ENCODE measurements at places on chromosomes 5 and 9. TPM values are rescaled to one million over a fixed set of nuclear protein-coding genes. Genes with fewer than 3 reads are reported as not detected.

- DNase-seq, result peak; percentile 45
These were observed 45.2 kb downstream of the ANKDD1B start for GRCh38 chr5:75656311-75657003.

DNA sequence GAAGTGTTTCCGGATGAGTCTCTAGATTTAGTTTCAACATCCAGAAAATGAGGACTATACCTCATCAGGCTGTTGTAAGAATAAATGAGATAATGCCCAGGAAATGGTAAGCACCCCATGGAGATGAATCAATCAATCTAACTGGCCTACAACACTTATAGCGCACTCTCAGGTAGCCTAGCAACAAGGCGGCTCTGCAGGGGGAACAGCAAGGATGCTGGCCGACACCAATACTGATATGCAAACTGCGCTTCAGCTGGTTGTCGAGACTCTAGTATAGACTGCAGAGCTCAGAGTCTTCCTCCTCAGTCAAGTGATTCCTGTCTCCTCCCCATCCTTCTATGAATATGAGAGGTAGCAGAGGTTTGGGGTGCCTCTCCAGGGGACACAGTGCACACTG, 218.8 kb upstream of the WWC1 start:
- no peak for DNase-seq

GRCh38 chr5:153498516-153498915, 8.0 kb downstream of the GRIA1 start:
- no peak for DNase-seq

GRCh38 chr9:122929796-122930354, 1.4 kb downstream of the ZBTB26 start:
- no peak for DNase-seq

DNA sequence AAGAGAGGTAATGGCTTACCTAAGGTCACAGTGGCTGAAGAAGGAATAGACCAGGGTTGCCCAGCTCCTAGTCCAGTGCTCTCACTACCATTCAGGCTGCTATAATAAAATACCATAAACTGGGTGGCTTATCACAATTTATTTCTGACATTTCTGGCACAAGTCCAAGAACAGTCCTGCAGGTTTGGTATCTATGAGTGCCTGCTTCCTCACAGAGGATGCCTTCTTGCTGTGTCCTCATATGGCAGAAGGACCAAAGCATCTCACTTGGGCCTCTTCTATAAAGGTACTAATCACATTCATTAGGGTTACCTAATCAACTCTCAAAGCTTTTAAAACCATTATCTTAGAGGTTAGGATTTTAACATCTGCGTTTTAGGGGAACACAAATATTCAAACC, 17.2 kb downstream of the STARD4 start:
- DNase-seq, result no peak

GRCh38 chr5:133869519-133870335, 98.7 kb downstream of the C5orf15 start:
- DNase-seq, result peak; percentile 65

- DNase-seq, result no peak
These were observed 174.9 kb downstream of the TTC39B start for GRCh38 chr9:15132091-15132490.

DNA sequence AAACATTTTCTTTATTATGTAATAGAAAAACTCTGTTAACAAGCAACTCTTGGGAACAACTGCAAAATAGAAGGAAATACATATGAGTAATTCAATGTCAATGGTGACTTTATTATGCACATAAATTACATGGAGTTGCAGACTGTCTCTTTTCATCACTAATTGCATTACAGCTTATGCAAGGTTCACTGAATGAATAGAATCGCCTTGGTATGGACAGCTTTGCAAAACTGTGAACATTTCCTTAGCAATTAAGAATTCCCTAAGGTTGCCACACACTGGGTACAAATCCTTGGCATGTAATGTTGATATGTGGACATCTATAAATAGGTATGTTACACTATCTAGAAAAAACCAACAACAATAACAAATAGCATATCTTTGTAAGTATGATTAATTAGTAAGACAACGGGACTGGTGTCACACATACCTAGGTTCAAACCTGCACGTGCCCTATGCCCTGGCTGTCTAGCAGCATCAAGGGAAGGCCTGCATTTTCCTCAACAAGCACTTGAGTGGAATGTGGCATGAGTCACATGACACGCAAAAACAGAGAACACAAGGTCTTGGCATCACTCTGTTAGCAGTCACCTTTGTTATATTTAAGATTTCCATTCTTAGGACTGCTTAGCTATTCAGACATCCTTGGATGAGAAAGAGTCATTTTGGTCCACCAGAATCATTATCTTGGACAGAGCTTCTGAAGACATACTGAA, 263.9 kb downstream of the CTNND2 start:
- no peak for DNase-seq

- DNase-seq, result peak; percentile 91
These were observed 39.0 kb downstream of the ERGIC1 start for GRCh38 chr5:172872997-172873491.

GRCh38 chr5:108061941-108062340, 320.0 kb downstream of the FBXL17 start:
- DNase-seq, result no peak

DNA sequence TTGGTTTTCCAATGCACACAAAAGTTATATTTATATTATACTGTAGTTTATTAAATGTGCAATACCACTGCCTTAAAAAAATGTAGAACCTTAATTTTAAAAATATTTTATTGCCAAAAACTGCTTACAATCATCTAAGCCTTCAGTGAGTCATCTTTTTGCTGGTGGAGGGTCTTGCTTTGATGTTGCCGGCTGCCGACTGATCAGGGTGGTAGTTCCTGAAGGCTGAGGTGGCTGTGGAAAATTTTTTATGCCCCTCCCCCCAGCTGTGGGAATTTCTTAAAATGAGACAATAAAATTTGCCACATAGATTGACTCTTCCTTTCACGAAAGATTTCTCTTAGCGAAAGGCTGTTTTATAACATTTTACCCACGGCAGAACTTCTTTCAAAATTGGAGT, 75.9 kb upstream of the SLC25A51 start:
- no peak for DNase-seq

DNA sequence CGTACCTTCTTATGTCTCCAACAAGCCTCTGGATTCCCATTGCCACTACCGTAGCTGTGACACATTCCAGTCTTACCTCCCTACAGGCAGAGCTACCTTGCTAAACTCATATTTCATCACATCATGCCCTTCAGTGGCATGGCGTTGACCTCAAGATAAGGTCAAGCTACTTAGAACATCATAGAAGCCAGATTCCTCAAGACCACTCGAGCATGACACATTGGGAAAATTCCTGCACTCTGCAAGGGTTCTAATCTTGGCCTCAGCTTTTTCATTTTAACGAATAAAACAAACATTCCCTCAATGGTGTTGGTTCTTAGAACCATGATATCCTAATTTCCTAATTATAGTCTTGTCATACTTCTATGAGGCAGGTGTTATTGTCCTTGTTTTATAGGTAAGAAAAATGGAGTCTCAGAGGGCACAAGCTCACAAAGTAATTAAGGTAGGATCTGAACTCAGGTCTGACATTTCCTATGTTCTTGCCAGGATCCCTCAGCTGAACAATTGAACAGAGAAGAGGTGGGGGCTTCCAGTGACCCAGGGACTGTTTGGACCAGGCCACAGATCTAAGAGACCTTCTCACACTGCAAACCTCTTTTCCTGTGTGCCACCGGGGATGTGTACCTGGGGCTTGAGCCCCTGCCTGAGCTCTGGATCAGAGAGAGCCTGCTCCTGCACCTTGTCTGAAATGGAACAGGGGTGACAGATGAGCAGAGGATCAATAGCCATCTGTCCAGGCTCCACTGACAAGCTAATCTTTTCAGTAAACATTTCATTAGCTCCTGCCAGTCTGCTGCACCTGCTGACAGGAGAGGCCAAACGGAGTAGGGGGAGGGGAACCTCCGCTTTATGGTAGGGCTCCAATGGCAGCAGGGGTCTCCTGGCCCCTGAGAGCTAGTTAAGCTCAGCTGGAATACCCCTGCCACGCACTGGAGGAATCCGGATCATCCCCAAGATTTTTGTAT, 49.3 kb downstream of the ALG2 start:
- no peak for DNase-seq

DNA sequence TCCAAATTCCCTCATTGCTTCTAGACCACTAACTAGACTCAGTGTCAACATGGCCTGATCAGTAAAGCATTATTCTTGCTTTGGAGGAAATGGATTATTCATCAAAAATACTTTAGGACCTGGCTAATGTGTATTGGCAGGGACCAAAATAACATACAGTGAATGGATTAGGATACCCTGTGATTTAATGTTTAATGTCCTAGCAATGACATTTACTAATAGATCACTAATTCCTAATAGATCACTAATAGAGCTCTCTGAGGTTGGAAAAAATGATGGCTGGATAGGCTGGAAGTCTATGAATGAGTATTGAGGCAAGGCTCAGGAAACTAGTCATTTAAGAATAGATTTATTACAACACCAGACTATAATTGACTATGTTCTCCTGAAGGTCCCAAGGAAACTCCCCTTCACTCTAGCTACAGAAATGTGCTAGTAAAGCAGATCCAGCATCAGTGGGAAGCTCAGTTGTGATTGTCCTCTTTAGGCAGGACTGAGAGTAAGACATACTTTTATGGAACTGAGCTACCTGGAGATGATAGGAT, 46.1 kb upstream of the CHSY3 start:
- no peak for DNase-seq

DNA sequence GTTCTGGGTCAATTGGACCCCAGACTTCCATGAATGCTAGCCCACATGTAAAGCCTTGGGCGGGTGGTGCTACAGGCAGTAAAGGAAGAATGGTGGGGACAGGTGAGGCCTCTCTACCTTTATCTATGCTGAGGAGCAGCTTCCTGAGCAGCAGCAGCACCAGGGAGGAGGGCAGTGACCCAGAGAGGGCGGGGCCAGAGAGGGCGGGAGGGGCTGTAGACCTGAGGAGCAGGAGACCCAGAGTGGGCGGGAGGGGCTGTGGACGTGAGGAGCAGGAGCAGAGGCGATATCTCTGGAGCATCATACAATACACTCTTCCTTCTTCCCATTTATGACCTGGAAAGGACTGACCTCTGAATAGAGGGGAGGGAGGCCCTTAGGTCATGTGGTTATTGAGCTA, 165.9 kb downstream of the MTRR start:
- DNase-seq, result no peak

GRCh38 chr5:40652441-40653220, 27.1 kb upstream of the PTGER4 start:
- no peak for DNase-seq

DNA sequence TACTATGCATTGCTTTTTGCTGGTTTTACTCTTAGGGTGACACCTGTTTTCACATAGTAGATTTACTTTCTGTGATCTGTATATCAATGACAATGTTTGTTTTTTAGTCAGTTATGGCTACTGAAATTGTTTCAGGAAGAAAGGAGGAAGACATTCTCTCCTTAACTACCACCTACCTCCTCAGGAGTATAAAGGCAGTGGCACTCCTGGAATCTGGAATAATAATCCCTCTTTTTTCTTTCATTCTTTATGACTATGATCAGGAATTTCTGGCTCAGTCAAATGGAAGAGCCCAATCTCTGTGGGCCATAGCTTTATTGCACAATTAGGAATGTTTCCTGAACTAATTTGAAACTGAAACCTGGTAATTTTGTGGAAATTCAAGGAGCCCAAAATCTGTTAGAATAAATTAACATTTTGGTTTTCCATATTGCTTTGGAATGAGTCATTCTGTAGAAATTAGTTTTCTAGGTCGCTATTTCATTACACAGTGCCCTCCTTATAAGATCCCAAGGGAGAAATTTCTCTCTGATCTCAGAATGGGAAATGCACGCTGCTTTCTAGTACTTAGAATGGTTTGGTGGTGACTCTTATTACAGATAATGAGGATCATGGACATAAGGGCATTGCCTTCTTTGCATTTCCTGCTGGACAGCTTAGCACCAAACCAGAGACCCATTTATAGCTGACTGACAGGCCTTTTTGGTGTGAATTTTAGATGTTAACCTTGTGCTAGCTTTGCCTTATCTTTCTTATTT, 95.3 kb upstream of the VLDLR start:
- DNase-seq, result no peak

GRCh38 chr5:3350781-3351180, 244.9 kb upstream of the IRX1 start:
- DNase-seq, result no peak

DNA sequence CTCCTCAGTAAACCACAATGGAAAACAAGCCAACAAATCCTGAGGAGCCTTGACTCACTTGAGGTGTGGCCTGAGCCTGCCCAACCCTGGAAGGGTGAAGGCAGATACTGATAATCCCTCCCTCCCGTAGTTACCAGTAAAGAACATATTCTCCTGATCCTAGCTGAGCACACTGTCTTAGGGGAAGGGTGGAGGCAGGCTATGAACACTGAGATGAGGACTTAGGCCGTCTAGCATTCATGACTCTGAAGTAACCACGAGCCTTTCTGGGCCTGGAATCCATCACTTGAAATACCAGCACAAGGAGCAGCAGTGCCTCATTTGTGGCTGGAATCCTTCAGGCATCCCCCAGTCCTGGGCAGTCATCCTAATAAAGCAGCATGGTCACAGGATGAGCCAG, 124.5 kb upstream of the PRLR start:
- DNase-seq, result no peak

DNA sequence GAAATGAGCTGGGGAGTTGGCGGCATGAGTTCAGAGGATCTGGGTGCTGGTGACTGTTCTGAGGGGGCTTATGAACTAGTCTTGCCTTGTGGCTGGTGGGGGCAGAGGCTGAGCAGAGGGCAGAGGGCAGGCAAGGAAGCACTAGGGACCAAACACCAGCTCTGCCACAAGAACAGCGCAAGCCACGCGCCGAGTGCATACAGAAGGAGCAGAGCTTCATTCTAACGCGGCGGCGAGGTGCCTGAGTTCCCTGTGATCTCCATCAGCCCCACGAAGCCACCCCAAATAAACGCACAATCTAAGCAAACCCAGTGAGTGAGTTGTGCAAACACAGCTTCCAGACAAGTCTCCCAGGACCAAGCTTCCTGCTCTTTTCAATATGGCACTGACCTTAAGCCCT, 110.6 kb upstream of the ALDH1B1 start:
- DNase-seq, result no peak

GRCh38 chr9:99414321-99414720, 192.2 kb downstream of the SEC61B start:
- DNase-seq, result no peak

- DNase-seq, result no peak
These were observed 68.3 kb downstream of the DCP2 start for GRCh38 chr5:113044776-113045465.

The HSPA5 gene
- 159 TPM for total RNA-seq

The FAM53C gene
- 27.9 TPM for total RNA-seq

The PCDHGC4 gene
- 3.0 TPM for total RNA-seq

The LHX2 gene
- total RNA-seq, result not detected

The COL15A1 gene
- total RNA-seq, result 55.9 TPM

The GNA14 gene
- total RNA-seq, result 1.9 TPM

The BAAT gene
- 0.08 TPM for total RNA-seq

The CDC25C gene
- total RNA-seq, result 0.16 TPM

The RECK gene
- total RNA-seq, result 4.6 TPM

The KIF4B gene
- total RNA-seq, result not detected

The SHOC1 gene
- total RNA-seq, result not detected
